RWPE1 (cell line): ENCODE measurements at places on chromosomes 11 and 22.
A peak's percentile ranks its signal among the peaks of the same experiment; 100 is the strongest.

DNA sequence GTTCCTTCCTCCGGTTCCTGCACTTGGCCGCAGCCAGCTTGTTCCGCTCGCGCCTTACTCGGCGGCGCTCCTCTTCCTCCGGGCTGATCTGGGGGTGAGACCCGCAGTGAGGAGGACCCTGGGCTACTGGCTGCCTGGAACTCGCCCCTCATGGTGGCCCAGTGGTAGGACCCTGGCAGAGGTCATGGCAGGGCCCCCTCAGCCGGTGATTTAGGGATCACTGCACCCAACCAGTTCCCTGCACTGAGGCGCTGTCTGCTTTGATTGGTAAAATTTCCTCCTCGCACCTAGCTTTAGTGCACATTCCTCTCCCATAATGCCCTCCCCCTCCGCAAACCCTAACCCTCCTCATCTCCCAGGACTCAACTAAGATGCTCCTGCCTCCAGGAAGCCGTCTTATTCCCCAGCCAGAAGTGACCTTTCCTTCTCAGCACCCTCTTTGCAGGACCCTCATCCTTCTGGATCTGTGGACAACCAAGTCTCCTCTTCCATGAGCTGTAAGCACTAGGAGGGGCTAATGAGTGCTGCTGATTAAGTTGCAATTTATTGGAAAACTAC is 3.6 kb downstream of the CCDC85B start:
- DNase-seq = no peak

GRCh38 chr11:82007521-82007920 is 726.1 kb downstream of the FAM181B start:
- no peak for DNase-seq

DNA sequence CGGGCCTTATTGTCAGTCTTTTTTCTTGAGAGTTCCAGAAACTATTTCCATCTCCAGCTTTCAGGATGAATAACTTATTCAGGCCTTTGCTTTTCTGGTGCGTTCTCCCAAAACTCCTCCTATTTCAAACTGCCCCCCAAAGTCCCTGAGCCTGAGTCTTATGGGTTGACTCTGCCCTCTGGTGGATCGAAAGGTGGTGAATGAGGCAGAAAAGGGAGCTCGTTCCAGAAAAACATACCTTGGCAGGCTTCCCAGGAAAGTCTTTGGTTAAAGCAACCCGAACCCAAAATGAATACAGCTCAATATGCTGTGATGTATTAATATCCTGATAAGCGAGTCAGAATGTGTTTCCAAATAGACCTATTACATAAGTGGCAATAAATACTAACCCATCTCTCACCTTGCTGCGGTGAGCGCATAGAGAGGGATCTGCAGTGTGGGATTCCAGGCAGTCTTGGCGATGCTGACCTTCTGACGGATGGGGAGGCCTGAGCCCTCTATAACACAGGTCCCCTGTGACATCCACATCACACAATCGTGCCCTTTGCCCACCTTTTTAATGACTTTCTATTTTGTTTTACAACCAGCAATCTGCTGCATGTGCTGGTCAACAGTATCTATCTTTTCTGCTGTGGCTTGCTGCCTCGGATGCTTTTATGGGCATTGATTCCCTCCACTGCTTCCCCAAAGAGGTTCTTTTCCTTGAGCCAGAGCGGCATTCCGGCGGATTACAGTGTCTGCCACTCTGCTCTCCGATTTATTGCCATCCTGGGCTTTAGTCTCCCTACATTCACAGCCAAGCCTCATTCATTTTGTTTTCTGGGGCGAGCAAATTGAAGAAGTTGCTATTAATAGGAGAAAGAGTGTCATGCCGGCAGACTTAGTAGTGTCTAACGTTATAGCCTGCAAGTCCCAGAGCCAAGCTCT is 756.8 kb downstream of the NTM start:
- peak; percentile 49 for DNase-seq

- no peak for DNase-seq
These were observed 753.6 kb downstream of the JRKL start for GRCh38 chr11:97143463-97143862.

DNA sequence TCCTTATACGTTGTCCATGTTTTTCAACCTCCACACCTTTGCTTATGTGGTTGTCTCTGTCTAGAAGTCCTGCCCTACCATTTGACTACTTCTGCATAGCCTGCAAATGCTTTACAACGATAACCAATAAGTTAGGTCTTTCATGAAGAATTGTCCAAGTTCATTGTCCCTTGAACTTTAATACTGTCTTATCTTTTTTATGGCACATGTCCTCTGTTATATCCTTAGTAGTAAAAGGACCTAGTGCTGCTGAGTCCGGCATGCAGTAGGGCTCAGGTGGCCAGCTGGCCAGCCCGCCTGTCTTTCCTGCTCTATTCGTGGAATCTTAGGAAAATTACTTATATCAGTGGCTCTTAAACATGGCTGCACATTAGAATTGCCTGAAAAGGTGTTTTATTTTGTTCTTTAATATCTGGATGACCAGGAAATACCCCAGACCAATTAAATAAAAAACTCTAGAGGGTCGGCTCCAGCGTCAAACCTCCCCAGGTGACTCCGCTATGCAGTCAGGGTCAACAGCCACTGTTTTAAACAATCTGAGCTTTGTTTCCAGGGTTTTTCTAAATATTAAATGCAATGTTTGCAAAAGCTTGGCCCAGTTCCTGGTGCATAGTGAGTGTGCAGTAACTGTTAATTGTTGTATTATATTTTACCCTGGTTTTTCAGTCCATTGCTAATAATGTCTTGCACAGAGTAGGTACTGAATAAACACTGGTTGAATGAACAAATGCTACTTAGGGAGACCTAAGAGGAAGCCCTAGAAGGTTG is 64.6 kb upstream of the SESN3 start:
- no peak for DNase-seq

DNA sequence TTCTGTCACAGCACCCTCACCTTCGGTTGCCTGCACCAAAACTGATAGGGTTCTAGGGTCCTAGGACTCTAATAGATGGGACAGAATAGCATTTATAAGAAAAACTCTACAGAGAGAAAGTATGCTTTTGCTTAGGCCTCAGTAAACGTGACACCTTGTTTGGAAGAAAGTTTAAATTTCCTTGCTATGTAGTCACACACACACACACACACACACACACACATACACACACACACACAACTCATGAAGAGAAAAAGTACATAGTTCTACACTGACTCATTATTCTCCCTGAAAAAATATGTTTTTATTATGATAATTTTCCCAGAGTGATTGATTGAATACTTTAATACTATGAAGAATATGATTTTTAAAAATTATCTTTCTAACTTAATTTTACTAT is 220.8 kb upstream of the SNX19 start:
- no peak for DNase-seq

- no peak for DNase-seq
These were observed 19.1 kb downstream of the FAM181B start for GRCh38 chr11:82714346-82715174.

DNA sequence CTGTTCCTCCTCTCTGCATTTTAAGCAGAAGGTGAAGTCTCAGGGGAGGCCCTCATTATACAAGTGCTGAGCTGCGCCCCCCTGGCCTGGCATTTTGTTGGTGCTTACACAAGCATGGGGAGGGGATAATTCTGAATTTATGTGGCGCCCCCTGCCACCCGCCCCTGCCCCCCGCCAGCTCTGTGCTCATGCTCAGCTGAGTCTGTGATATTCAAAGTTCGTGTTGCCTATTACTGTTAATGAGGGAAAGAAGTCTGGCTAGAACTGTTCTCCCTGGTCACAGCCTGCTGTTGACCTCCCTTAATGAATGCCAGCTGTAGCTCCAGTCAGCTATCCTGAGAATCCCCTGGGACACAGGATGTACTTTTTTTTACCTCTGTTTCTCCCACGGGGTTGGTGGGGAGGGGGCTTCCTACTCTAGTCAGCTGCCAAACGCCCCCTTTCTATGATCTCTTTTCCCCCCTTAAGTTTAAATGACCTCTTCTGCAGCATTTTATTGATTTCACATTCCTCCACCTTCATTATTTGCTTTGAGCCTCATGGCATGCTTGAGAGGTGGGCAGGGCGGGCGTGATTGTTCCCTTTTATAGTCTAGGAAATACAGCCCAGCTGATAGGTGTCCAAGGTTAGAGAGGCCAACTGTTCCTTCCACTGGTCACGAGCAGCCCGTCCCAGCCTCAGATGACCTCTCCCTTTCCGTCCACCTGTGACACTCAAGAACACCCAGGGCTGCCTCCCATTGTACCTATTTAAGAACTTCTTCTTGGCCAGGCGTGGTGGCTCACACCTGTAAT is 12.2 kb downstream of the USP2 start:
- no peak for DNase-seq

GRCh38 chr22:19120829-19121630 is 1.2 kb downstream of the DGCR2 start:
- peak; percentile 74 for DNase-seq

DNA sequence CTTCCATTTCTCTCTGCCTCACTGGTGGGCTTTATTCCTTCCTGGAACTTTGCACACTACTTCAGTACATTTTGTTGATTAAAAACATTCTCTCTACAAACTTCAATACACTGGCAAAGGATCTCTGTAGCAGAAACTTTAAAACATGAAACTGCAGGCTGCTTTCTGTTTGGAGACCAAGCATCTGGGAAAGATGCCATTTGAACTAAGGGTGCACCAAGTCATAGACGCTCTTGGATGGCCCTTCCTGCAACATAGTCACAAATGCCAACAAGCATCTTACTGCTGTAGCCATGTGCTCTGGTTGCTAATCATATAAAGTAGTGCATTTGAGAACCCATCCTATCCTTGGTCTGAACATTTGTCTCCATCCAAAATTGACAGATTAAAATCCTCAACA is 56.4 kb downstream of the SNX19 start:
- DNase-seq = no peak

GRCh38 chr11:72189455-72190250 is 2.3 kb upstream of the FOLR1 start:
- no peak for DNase-seq

- no peak for DNase-seq
These were observed 41.7 kb upstream of the BLID start for GRCh38 chr11:122157653-122158161.

DNA sequence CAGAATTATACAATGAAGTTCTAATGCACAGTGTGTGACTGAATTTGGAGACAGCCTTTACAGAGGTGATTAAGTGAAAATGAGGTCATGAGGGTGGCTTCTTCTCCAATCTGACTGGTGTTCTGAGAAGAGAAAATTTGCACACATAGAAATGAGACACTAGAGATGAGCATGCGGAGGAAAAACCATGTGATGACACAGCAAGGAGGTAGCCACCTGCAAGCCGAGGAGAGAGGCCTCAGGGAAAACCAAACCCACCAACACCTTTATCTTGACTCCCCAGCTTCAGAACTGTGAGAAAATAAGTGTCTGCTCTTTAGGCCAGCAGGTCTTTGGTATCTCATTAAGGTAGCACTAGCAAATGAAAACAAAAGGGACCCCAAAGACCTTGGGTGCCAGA is 93.2 kb downstream of the GGTLC2 start:
- DNase-seq = no peak

- DNase-seq = no peak
These were observed 95.0 kb downstream of the ARHGAP8 start for GRCh38 chr22:44847380-44847779.

DNA sequence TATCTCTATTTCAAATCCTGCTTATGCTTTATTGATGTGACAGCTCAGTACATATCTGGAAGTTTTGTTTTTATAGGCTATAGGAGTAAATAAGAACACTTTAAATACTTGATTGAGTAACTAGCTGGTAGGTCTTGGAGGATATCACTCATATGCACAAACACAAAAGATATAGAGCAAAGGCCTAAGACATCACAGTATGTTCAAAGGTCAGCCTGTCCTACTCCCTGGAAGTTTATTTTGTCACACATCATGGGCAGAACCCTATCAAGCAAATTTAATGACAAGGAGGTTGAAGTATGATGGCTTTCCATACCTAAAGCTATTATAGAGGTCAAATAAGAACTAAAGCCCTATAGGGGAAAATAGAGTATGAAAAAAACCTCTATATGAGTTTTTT is 70.0 kb upstream of the MS4A8 start:
- DNase-seq = no peak

GRCh38 chr11:11349106-11349825 is 3.8 kb downstream of the CSNK2A3 start:
- DNase-seq = no peak

DNA sequence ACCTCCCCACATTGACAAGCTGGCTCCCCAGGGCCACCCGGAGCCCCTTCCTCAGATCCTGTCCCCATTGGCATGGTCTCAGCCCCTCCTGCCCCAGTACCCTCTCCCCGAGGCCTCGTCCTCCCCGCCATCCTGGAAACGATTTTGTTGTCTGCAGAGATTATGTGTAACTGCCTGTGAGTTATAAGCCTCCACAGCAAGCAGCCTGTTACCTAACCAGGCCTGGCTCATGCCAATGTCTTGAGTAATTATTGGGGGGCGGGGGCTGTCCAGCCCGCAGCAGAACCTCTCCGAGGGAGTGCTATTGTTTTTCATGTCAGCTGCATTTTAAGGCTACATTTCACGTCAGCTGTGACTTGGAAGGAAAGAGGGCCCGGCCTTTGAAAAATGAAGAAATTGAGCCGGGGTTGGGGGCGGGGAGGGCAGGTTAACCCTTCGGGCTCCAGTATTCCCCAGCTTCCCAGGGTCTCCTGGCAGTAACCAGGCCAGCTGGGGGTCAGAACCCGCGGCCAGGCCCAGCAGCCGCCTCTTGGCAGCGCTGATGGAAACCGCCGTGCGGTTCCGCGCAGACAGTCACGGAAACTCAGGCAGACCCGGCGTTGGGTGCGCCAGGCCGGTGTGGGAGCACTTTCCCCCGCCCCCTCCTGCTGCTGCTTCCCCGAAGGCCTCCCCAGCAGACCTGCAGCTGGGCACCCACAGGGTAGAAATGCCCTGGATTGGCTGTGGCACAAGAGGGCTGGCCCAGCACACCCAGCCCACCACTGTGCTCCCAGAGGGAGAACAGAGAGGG is 59.5 kb downstream of the CDKN1C start:
- DNase-seq = peak; percentile 93

DNA sequence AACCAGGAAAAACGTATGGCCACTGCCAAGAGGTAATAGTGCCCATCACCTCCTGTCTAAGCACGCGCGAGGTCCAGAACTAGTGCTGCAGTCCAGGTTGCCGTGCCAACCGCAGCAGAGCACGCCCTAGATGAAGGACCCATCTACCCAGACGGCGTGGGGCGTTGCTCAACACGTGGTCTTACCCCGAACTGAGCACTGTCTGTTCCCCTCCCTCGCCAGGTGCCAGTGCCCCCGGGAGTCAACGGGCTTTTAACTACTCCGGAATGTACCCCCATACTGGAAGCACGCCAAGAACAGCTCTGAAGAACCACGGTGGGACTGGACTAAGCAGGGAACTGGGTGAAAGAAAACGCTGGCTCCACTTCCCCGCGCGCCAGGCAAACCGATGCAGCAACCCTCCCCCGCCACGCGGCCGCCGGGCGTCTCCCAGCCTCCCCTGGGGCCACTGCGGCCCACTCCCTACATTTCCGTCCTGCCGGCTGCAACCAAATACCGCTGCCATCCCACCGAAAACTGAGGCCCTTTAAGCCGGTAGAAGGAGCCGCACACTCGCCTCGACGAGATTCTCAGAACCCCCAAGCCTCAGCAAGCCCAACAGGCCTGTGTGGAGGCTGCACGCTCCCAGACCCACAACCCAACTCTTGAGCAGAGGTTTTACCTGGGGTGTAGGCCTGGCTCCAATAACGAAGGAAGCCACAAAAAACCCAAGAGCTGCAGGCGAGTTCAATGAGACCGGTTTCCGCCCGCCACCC is at the start of gene HSPA8:
Gene HSPA8 (minus strand): TSS at position 734 of the 755 bp plus-strand sequence. CDS start 812 bp downstream, outside the sequence.
- DNase-seq = peak; percentile 27
